ENCODE measurements at places on chromosomes 12 and 14. TPM values are rescaled to one million over a fixed set of nuclear protein-coding genes. Genes with fewer than 3 reads are reported as not detected.

DNA sequence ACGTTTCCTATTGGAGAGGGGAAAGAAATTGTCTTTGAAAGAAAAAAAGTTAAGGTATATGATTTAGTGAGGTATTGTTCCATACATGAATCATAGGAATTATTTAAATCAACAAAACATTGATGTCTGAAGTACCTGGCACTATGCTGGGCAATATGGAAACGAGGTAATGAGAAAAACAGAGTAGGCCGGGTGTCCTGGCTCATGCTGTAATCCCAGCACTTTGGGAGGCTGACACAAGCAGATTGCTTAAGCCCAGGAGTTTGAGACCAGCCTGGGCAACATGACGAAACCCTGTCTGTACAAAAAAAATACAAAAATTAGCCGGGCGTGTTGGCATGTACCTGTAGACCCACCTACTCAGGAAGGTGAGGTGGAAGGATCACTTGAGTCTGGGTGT lies 45.9 kb downstream of the AEBP2 start:
- peak; percentile 55 for DNase-seq

GRCh38 chr12:64240781-64241180 lies 18.7 kb upstream of the KICS2 start:
- no peak for DNase-seq

The GPRC5D gene
- not detected for total RNA-seq

The GDF11 gene
- total RNA-seq, result 4.5 TPM

The HOXC5 gene
- total RNA-seq, result 1.1 TPM

Data from muscle of leg (tissue), 16 donors.